ENCODE measurements at places on chromosomes 7 and 10.

DNA sequence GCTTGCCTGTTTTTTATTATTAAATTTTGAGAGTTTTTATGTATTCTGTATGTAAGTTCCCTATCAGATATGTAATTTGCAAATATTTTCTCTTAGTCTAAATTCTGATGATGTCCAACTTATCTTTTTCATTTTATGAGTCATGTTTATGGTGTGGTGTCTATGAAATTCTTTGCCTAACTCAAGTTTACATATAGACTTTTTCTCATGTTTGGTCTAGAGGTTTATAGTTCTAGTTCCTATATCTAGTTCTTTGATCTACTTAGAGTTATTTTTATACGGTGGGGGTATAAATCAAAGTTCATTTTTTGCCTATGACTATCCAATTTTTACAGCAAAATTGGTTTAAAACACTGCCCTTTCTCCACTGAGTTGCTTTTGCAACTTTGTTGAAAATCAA lies 26.3 kb upstream of the CCDC7 start:
- H3K27ac ChIP-seq: no peak overlapping the region
- H3K4me3 ChIP-seq: no peak overlapping the region
- no peak for DNase-seq

- no peaks in the 10 kb centered on the region for H3K4me1 ChIP-seq
- H3K27ac ChIP-seq: no peak overlapping the region
- no peaks in the 10 kb centered on the region for H3K27me3 ChIP-seq
- no peak overlapping the region for H3K4me3 ChIP-seq
- no peaks in the 10 kb centered on the region for H3K36me3 ChIP-seq
These were observed 47.6 kb upstream of the PDE1C start for GRCh38 chr7:32117837-32118236.

DNA sequence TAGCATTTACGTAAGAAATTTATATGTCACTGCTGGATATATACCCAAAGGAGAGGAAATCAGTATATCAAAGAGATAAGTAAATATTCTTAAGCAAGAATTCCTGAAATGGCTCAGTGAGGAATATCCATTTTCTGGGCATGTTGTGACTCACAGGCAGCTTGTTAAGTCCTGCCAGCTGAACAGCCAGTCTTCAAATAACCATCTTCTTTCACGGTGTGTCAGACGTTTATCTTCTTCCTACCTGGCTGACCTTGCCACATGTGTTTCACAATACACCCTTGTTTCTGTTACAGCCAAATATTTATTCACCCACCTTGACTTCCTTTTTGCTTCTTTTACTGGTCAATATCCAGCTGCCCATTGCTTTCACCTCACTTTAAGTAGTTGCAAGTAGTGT lies 648.1 kb downstream of the ANKRD7 start:
- H3K4me1 ChIP-seq: peaks cover 7% of the 10 kb centered on the region
- no peak overlapping the region for H3K27ac ChIP-seq
- H3K27me3 ChIP-seq: no peaks in the 10 kb centered on the region
- no peak for DNase-seq
- H3K36me3 ChIP-seq: no peaks in the 10 kb centered on the region

- no peaks in the 10 kb centered on the region for H3K36me3 ChIP-seq
- no peaks in the 10 kb centered on the region for H3K27me3 ChIP-seq
- H3K4me3 ChIP-seq: no peak overlapping the region
- H3K27ac ChIP-seq: no peak overlapping the region
- H3K4me1 ChIP-seq: no peaks in the 10 kb centered on the region
These were observed 29.4 kb upstream of the HNRNPH3 start for GRCh38 chr10:68302503-68302823.

- H3K4me1 ChIP-seq: peaks cover 3% of the 10 kb centered on the region
- H3K36me3 ChIP-seq: no peaks in the 10 kb centered on the region
- DNase-seq: no peak
- no peaks in the 10 kb centered on the region for H3K27me3 ChIP-seq
- H3K27ac ChIP-seq: no peak overlapping the region
These were observed 84.8 kb upstream of the LRRC4 start for GRCh38 chr7:128115821-128116723.

DNA sequence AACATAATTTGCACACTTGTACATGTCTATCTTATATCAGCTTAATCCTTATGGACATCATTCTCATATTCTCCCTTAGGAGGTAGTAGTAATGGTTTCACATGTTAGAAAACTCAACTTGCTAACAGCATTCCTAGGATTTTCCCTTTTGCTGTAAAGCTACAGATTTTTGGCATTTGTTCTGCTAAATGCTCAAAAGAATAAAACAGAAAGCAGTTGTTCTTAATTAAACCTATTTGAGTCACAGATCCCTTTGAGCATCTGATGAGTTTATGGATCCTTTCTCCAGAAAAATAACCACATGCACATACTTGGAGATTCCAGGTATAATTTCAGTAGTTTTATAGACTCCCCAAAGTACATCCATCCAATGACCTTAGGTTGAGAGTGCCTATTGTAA lies 122.9 kb upstream of the BET1 start:
- H3K27ac ChIP-seq: no peak overlapping the region
- H3K4me3 ChIP-seq: no peak overlapping the region
- H3K4me1 ChIP-seq: no peaks in the 10 kb centered on the region

DNA sequence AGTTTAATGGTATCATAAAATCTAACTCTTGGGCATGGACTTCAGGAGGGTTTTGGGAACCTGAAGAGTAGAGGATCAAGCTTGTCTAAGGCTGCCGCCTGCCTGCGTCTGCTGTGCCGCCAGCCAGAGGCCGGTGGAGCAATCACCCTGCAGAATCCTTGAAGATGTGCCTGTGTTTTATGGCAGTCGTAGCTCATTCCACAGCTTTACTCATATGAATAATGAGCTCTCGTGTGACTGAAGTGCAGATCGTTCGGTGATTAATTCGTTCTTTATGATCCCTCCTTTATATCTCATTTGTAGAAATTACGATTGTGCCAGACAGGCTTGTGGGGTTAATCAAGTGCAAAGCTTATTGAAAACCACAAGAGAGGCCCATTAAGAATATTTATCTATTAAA lies 100.8 kb downstream of the ACTR3B start:
- no peak overlapping the region for H3K4me3 ChIP-seq
- no peaks in the 10 kb centered on the region for H3K27me3 ChIP-seq
- H3K4me1 ChIP-seq: no peaks in the 10 kb centered on the region
- H3K36me3 ChIP-seq: peaks cover 9% of the 10 kb centered on the region
- no peak overlapping the region for H3K27ac ChIP-seq

DNA sequence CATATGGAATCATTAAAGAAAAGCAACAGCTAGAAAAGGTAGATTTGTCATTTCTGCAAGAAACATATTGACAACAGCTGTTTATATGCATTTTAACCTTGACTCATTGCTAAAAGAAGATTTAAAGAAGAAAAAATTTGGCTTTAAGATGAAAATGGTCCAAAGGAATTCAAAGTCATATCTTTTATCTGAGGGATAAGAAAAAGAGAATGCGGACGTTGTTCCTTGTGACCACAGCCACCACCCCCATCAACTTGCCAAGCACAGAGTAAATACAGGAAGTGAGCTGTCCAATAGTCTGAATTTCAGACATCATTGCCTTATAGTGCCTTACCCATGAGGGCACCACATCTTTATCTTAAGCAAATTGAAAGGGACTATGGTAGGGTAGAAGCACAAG lies 7.3 kb upstream of the CRPPA start:
- H3K4me3 ChIP-seq: no peak overlapping the region
- H3K36me3 ChIP-seq: no peaks in the 10 kb centered on the region
- H3K27me3 ChIP-seq: no peaks in the 10 kb centered on the region
- DNase-seq: no peak

DNA sequence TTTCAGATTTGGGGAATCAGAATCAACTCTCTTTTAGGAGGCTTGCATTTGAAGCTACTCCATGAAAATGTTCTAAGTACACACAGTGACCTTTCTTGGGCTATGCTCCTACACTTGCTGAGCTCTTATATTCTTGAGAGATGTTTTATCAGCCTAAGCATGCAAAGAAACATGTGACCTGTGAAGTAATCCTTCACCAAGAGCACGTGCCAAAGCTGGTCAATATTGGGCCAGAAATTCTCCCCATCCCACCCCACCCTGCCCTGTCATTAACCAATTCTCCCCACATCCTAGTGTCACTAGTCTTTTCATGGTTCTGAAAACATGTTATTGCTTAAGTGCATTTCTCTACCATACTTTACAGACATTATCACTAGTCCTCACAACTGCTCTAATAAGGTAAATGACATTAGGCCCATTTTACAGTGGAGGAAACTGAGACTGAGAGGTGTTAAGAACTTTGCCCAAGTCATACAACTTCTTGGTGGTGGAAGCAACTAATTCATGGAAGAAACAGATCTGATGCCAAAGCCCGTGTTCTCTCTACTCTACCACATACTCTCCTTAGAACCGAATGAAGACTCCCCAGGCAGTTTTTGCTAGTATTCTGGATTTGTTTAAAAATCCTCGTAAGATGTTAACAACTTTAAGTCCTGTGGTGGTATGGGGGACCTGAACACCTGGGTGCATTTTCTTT lies 200.6 kb downstream of the PTEN start:
- no peaks in the 10 kb centered on the region for H3K36me3 ChIP-seq
- peak overlapping the region; percentile 43 for H3K27ac ChIP-seq
- no peaks in the 10 kb centered on the region for H3K27me3 ChIP-seq
- no peak overlapping the region for H3K4me3 ChIP-seq

DNA sequence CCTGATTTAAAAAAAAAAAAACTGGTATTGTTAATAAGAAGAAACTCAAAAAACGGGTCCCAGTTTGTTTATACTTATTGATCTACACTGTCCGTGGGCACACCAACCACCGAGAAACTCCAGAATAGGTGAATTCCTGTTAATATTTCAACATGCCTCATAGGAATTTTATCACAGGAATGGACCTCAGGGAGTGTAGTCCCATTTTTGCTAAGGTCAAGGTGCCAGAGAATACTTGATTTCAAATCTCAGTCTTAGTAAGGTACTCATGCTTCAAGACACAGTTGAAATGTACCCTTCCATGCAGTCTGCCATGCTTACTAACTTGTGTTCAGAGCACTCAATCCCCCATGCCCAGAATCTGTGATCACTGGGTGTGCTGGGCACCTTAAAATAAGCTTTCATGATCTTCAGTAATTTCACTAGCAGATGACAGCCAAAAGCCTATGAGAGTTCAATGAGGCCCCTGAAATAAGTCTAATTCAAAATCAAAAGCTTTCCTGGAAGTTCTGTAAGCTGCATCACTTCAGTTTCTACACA lies 385.7 kb downstream of the TNS3 start:
- DNase-seq: no peak
- peaks cover 4% of the 10 kb centered on the region for H3K4me1 ChIP-seq
- no peak overlapping the region for H3K27ac ChIP-seq
- H3K36me3 ChIP-seq: no peaks in the 10 kb centered on the region

GRCh38 chr7:11609096-11609670 lies 222.8 kb downstream of the THSD7A start:
- no peak overlapping the region for H3K4me3 ChIP-seq
- no peaks in the 10 kb centered on the region for H3K36me3 ChIP-seq
- H3K4me1 ChIP-seq: no peaks in the 10 kb centered on the region
- H3K27me3 ChIP-seq: no peaks in the 10 kb centered on the region
- no peak for DNase-seq

DNA sequence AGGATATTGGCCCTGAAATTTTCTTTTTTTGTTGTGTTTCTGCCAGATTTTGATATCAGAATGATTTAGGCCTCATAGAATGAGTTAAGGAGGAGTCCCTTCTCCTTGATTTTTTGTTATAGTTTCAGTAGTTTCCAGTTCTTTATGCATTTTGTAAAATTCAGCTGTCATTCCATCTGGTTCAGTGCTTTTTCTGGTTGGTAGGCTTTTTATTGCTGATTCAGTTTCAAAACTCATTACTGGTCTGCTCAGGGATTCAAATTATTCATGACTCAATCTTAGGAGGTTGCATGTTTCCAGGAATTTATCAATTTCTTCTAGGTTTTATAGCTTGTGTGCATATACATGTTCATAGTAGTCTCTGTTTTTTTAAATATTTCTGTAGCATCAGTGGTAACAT lies 10.1 kb upstream of the TMEM196 start:
- no peak overlapping the region for H3K27ac ChIP-seq
- H3K4me3 ChIP-seq: no peak overlapping the region
- no peak for DNase-seq
- no peaks in the 10 kb centered on the region for H3K4me1 ChIP-seq
- H3K36me3 ChIP-seq: no peaks in the 10 kb centered on the region

DNA sequence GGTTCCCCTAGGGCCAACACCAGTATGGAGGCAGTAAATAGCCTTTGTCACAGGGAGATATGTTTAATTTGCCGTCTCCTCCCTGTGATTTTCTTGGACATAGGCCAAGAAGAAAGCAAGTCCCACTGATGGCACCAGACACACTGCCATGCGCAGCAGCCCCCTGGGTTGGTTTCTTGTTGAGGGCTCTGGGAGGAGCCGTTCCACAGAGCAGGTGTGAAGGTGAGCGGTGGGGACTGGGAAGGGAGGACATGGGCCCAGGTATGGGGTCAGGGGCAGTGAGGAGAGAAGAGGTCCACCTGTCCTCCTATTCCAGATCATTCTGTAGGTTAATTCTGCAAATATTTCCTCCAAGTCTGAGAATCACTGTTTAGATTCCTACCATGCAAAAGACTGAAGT lies 376.1 kb downstream of the PLXNA4 start:
- no peak overlapping the region for H3K27ac ChIP-seq
- H3K4me1 ChIP-seq: no peaks in the 10 kb centered on the region
- no peak for DNase-seq
- H3K4me3 ChIP-seq: no peak overlapping the region
- H3K36me3 ChIP-seq: no peaks in the 10 kb centered on the region
- H3K27me3 ChIP-seq: no peaks in the 10 kb centered on the region

DNA sequence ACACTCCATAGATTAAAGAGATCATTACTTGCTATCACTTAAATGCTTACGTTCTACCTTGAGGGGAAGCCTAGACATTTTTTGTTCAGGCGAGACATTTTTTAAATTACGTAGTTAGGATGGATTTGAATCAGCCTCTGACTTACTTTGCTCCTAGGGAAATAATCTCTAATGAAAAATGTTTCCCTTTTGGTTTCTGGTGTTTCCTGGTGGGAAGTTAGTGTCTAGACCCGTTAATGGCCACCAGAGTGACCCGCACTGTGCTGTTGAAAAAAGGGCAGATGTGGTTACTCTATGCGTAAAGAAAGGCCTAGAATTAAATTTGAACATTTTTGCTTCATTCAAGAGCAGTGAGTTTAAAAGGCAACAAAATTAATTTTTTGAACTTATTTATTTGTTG lies 3.8 kb downstream of the ZNF365 start:
- no peak overlapping the region for H3K4me3 ChIP-seq
- no peak for DNase-seq
- no peak overlapping the region for H3K27ac ChIP-seq
- peaks cover 15% of the 10 kb centered on the region for H3K4me1 ChIP-seq
- H3K36me3 ChIP-seq: no peaks in the 10 kb centered on the region
- H3K27me3 ChIP-seq: peaks cover 8% of the 10 kb centered on the region

GRCh38 chr7:47416492-47417480 lies 165.1 kb downstream of the TNS3 start:
- no peak overlapping the region for H3K27ac ChIP-seq
- H3K27me3 ChIP-seq: no peaks in the 10 kb centered on the region
- DNase-seq: peak; percentile 54
- no peak overlapping the region for H3K4me3 ChIP-seq
- no peaks in the 10 kb centered on the region for H3K4me1 ChIP-seq

Data from suprapubic skin (tissue), 4 donors.